ENCODE measurements at places on chromosomes 7 and 10.

- no peak for DNase-seq
Observed at GRCh38 chr7:65449505-65449852, 75.8 kb downstream of the ZNF92 start.

DNA sequence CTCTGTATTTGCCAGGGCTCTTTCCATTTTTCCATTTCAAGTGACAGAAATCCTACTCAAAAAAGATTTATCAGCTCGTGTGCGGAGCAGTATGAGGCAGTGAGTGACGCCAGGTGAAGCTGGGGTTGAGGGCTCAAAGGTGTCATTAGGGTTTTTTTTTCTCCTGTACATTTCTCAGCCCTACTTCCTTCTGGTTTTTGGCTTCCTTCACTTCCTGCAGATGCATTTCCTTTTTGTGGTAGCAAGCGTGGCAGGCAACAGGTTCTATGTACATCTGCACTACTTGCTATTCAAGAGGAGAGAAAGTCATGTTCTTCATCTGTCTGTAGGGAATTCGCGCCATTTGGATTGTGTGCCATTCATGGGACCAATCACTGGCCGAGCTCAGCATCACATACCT is 52.8 kb upstream of the AOAH start:
- DNase-seq = no peak

DNA sequence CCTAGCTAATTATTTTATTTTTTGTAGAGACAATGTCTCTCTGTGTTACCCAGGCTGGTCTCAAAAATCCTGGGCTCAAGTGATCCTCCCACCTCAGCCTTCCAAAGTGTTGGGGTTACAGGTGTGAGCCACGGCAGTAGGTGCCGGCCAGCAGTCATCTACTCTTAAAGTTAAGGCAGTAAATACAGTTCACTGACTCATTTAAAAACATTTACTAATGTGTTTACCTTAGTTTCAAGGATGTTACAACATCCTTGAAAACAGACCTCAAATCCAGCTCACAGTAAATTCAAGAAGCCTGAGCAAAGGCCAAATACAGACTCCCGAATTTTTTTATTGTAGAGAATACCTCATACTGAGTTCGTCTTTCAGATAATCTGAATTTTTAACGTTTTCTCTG is 29.6 kb upstream of the ABCB4 start:
- DNase-seq = no peak

DNA sequence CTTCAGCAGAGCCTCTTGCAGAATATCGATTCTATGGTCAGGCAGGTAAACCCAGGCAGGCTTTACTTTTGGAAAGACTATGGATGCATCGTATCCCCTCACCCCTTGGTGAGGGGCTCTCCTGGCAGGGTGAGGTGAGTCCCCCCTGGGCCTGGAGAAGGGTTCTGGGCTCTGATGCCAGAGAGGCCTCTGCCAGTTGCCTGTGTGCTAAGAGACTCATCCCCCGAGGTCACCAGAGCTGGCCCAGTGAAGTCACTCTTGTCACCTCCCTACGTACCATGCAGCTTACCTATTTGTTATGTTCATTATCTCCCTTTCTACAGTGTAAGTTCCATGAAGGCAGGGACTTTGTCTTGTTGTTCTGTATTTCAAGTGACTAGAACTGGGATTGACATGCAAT is 51.3 kb downstream of the TSPAN15 start:
- no peak for DNase-seq

- DNase-seq = no peak
Observed at GRCh38 chr10:102775935-102776669, 32.4 kb downstream of the WBP1L start.

DNA sequence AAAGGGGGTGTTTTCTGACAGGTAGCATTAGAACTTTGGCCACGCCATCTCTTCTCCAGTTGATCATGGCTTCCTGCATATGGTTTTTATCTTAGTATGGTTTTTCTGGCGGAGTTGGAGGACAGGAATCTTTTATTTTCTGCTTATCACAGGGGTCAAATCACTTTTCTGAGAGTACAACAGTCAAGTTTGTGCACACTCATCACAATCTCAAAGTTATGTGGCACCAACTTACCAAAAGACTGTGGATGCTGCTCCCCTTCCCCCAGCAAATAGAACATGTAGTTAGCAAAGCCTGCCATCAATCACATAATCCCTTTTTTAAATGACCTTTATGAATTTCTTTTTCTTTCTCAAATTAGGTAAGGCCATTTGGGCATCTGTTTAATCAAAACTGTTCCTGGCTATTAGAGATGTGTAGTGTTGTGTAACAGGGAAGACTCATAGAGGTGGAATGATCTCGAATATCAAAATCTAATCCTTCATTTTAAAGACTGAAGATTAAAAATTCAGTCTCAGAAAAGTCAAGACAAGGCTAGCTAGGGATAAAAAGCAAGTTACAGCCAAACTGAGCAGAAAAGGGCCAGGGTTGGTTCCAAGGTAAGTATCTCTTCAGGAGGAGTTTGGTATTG is 3.8 kb upstream of the CH25H start:
- DNase-seq = no peak

DNA sequence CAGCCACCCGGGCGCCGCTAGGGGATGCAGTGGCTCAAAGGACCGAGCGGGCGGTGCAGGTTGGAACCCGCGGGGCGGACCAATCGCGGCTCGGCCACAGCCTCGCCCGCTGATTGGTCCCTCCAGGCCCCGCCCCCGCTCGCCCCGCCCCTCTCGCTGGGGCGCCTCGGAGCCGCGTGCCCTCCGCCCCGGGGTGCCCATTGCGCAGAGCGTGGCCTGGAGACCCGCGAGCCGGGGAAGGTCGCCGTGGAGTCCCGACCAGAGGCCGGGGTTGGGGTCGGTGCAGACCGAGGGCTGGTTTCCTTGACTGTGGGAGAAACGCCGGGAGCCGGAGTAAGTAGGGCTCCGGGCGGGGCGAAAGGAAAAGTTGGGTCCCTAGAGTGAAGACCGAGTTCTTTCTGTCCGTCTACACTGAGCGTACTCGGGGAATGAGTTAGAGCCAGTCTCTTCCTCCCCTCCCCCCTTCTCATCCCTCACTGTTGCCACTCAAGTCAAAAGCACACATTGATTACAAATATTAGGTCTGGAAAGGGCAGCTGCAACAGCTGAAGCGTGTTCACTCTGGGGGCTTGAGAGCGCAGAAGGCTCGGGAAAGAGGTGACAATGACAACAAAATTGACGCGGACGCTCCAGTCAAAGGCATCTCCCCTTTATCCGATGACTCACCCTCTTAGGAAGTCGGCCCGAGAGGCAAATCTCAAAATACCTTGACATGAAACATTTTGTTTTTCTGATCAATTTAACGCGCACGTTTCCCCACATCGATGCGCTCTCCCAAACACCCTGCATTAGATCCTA is 843 bp upstream of the GATA3 start:
- DNase-seq = no peak

DNA sequence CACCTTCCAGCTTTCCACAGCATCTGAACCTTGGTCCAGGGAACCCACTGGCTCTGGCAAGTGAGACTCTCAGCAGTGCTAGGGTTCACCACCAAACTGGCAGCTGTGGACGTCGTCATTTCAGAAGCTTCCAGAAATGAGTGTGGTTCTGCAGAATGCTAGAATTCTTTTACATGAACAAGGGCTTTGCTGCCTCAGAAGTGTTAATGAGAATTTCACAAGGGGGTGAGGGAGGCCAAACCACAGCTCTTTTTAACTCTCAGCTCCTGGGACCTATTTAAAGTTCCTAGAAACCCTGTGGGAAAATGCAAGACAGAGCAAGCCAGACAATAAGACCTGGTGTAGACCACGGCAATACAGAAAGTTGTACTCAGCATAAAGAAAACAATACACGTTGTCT is 129.3 kb upstream of the BET1 start:
- no peak for DNase-seq

GRCh38 chr10:96743988-96744585 is 23.8 kb upstream of the PIK3AP1 start:
- DNase-seq = no peak

- no peak for DNase-seq
Observed at GRCh38 chr7:36117203-36117840, 35.7 kb upstream of the EEPD1 start.

GRCh38 chr10:132803416-132804210 is 17.7 kb upstream of the NKX6-2 start:
- DNase-seq = no peak

DNA sequence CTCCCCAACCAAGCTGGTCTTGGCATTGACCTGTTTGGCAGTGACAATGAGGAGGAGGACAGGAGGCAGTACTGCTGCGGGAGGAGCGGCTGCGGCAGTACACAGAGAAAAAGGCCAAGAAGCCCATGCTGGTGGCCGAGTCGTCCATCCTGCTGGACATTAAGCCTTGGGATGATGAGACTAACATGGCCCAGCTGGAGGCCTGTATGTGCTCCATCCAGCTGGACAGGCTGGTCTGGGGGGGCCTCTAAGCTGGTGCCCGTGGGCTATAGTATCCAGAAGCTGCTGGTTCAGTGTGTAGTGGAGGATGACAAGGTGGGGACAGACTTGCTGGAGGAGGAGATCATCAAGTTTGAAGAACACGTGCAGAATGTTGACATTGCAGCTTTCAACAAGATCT is 39.1 kb upstream of the ZNF273 start:
- no peak for DNase-seq

GRCh38 chr10:76150876-76151288 is 719.5 kb downstream of the LRMDA start:
- DNase-seq = no peak

DNA sequence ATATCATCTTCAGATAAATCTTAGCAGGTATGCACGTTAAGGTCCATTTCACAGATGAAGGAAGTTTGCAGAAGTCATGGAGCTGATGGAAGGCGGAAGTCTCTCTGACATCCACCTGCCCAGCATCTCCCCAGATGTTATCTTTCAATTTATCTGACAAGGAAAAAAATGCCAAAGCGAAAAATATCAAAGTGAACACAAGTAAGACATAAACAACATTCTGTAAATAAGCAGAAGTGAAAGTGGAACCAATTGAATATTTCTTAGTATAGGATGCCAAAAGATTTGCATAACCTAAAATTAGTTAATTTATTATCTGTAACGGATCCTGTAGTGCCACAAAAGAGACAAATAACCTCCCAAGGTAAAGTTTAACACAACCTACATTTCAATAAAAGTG is 73.6 kb upstream of the NEBL start:
- no peak for DNase-seq

- DNase-seq = no peak
Observed at GRCh38 chr7:152967958-152968357, 208.4 kb downstream of the ACTR3B start.

- DNase-seq = no peak
Observed at GRCh38 chr10:71889388-71889987, 38.4 kb upstream of the PSAP start.
